Pulmonary artery endothelial cell (primary cell): ENCODE measurements at places on chromosomes 12 and 14. TPM values are rescaled to one million over a fixed set of nuclear protein-coding genes. Genes with fewer than 3 reads are reported as not detected.

The ZNF641 gene
- 3.5 and 11.6 TPM in 2 replicates for total RNA-seq

The INHBC gene
- total RNA-seq, result not detected in 2 replicates

The SMAGP gene
- total RNA-seq, result 12.3 and 17.9 TPM in 2 replicates

The AGAP2 gene
- 0.07 and 0.11 TPM in 2 replicates for total RNA-seq

The DLK1 gene
- total RNA-seq, result not detected in 2 replicates

The ZFHX2 gene
- total RNA-seq, result 0.26 and 0.49 TPM in 2 replicates

The PRH2 gene
- not detected in 2 replicates for total RNA-seq

The LTBP2 gene
- 122 and 232 TPM in 2 replicates for total RNA-seq

The ALKBH2 gene
- total RNA-seq, result 11.7 and 17.7 TPM in 2 replicates

The VASH1 gene
- 94.6 and 104 TPM in 2 replicates for total RNA-seq

The POLE2 gene
- 14.8 and 18.2 TPM in 2 replicates for total RNA-seq

The PIANP gene
- not detected in 2 replicates for total RNA-seq

The SSTR1 gene
- 1.1 and 1.2 TPM in 2 replicates for total RNA-seq

The RTN1 gene
- 0.78 and 1.5 TPM in 2 replicates for total RNA-seq

The CBLN3 gene
- total RNA-seq, result 0.86 and 1.8 TPM in 2 replicates

The ARHGEF25 gene
- 5.3 and 5.7 TPM in 2 replicates for total RNA-seq

The BDKRB1 gene
- not detected in 2 replicates for total RNA-seq

The STAC3 gene
- 0.07 and 0.13 TPM in 2 replicates for total RNA-seq

The ADCY6 gene
- 34.2 and 40.6 TPM in 2 replicates for total RNA-seq

The FAM186B gene
- 0.11 and 0.13 TPM in 2 replicates for total RNA-seq

The CHST11 gene
- total RNA-seq, result 3.9 and 6.3 TPM in 2 replicates

The ANO6 gene
- 72.0 and 73.8 TPM in 2 replicates for total RNA-seq

The TSPAN11 gene
- total RNA-seq, result 0.28 and 2.2 TPM in 2 replicates

The INSM2 gene
- total RNA-seq, result not detected in 2 replicates

The PCED1B gene
- total RNA-seq, result 0.35 and 0.46 TPM in 2 replicates

The RNU7-1 gene
- not detected in 2 replicates for total RNA-seq

The TMTC2 gene
- total RNA-seq, result 3.6 and 10.1 TPM in 2 replicates

The MYL2 gene
- not detected in 2 replicates for total RNA-seq

The CACNA1C gene
- not detected in 2 replicates for total RNA-seq

The PLEKHG7 gene
- total RNA-seq, result 0.07 TPM in 1 of 2 replicates, not detected in the other

The CSRP2 gene
- total RNA-seq, result 2.8 and 10.5 TPM in 2 replicates

The SPATS2 gene
- 44.5 and 45.5 TPM in 2 replicates for total RNA-seq
